ENCODE measurements at places on chromosomes 7 and 10.

GRCh38 chr7:51121931-51122425, 194.6 kb downstream of the COBL start:
- peak; percentile 8 for DNase-seq

DNA sequence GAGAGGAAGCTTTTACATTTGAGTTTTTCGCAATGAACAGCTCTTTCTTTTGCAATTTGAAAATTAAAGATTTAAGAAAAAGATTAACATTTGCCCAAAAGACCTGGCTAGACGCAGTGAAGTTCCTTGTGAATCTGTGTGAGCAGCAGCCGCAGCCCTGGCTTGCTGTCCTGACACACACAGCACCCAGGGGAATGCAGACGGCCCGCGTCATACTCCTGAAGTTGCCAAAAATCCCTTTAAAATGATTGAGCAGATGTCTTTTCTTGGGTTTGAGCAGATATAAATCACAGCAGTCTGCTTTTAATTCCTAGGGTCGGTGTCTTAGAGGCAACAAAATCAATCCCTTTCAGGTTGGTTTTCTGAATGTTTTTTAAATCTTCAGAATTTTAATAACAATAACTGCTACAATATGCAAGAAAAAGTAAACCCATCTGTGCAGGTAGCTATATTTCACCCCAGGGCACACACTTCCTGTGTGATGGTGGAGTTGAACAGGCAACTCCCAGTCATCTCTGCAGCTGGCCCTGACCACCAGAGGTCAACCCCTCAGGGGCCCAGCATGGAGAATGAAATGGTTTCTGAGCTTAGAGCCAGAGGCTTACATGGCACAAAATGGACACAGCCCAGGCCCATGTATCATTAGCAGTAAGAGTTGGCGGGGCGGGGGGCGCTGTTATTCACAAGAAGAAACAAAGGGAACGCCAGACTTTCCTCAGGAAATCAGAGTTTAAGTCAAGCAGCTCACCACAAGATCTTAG, 32.2 kb upstream of the TRIL start:
- no peak for DNase-seq

GRCh38 chr7:22088827-22089226, 143.1 kb upstream of the CDCA7L start:
- DNase-seq: no peak

DNA sequence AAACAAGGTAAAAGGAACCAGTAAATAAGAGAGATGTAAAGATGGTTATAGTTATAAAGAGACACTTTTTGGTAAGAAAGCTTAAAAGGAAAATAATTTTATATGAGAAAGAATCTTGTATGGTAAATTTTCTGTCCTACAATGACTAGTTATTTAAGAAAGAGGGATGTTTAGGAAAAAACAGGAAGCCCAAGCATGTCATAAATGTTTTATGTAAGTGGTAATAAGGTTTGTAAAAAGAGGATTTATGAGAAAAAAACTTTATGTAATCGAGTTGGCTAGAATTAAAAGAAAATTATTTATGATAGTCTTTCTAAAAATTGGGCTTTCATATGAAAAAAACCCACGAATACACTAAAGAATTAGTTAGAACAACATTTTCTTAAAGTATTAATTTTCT, 34.2 kb upstream of the CREB3L2 start:
- DNase-seq: no peak

DNA sequence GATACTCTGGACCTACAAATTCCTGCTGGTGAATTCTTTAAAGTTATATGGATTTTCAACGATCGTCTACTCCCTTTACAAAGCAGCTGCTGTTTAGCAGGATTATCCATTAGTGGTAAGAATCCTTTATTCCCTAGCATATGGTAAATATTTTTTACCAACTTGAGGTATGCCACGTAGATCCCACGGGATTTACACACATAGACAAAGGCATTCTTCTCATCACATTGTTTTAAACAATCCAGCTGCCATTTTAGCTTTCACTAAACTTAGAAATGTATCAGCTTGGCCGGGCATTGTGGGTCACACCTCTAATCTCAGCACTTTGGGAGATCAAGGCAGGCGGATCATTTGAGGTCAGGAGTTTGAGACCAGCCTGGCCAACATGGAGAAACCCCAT, 148.0 kb upstream of the SH2B2 start:
- no peak for DNase-seq

DNA sequence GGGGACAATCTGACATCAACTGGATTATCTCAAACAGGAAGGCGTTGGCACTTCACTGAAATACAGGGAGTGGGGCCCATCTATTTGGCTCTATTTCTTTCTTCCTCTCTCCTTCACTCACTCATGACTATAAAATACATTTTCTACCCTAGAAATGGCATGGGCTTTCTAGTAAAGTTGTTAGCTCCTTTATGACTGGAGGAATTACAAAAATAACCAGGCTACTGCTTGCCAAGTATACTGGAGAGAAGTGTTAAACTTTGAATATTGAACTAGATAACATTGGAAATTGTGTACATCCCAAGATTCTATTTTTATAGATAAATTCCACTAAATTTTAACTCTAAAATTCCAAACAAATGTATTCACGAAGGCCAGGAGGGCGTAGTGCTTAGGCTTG, 255.7 kb upstream of the SORCS1 start:
- no peak for DNase-seq

DNA sequence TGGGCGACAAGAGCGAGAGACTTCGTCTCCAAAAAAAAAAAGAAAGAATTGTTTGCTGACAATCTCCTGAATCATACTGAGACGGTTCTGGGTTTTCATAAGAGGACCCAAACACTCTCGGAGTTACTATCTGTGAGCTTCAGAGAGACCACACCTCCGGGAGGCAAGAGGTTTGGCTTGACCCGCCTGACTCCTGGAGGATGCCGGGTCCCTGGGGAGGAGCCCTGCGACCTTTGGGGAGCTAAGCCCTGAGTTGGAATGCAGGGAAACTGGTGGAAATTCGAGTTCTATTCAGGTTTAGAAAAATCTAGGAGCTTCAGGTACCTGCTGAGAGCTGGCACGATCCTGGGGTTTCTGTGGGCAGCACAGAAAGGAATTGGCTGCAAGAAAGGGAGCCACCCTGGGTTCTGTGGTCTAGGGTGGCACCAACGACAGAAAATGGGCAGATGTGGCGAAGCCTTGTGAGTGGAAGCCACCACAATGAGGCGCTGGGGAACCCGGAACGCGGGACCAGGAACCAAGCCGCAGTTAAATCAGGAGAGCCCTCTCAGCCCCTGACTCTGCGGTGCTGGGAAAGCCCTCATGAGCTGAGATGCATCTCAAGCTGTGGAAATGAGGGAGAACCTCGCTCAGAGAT, 21.9 kb upstream of the GATAD1 start:
- no peak for DNase-seq

DNA sequence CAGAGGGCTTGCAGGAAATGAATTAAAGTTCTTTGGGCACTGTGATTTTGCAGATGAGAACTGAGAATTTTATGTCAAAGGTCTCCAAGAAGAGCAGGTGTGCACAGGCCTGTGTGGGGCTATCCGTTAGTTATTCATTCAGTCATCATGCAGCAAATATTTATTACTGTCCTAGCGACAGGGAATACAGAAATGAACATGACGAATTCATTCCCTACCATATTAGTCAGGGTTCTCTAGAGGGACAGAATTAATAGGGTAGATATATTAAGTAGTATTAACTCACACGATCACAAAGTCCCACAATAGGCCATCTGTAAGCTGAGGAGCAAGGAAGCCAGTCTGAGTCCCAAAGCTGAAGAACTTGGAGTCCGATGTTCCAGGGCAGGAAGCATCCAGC, 2.9 kb upstream of the MMP21 start:
- no peak for DNase-seq

DNA sequence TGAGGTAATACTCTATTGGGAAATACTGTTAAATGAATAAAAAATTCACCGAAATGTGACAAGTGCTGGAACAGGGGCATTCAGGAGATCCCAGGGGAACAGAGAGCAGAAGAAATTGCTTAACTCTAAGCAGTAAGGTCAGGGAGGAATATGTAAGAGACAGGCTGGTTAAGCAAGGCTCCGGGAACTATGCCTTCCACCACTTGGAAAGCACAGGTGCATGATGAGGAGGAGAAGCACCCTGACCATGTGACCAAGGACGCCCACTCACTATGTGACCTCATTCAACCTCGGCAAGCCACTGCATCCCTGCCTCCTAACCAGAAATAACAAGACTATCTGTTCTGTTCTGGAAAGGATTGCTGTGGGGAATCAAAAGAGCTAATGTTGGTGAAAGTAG, 218.4 kb downstream of the ELMO1 start:
- DNase-seq: no peak

- DNase-seq: no peak
Observed at GRCh38 chr7:74612015-74612829, 45.3 kb upstream of the GTF2I start.

DNA sequence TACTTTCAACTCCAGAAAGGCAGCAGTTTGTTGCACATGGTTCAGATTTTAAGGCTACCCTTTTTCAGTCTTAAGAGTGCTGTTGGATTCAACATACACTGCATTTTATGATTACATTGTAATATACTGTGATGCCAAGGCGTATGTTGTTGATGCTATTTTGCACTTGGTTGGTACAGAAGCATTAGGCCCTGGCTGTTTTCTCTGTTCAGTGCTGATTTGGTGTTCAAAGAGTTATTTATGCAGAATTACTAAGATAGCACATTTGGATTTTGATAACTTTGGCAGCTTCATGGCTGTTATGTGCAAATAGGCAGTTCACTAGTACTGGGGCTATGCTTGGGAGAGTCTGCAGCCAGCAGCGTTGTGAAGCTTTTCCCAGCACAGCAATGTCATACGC, 7.8 kb downstream of the GPR158 start:
- no peak for DNase-seq

DNA sequence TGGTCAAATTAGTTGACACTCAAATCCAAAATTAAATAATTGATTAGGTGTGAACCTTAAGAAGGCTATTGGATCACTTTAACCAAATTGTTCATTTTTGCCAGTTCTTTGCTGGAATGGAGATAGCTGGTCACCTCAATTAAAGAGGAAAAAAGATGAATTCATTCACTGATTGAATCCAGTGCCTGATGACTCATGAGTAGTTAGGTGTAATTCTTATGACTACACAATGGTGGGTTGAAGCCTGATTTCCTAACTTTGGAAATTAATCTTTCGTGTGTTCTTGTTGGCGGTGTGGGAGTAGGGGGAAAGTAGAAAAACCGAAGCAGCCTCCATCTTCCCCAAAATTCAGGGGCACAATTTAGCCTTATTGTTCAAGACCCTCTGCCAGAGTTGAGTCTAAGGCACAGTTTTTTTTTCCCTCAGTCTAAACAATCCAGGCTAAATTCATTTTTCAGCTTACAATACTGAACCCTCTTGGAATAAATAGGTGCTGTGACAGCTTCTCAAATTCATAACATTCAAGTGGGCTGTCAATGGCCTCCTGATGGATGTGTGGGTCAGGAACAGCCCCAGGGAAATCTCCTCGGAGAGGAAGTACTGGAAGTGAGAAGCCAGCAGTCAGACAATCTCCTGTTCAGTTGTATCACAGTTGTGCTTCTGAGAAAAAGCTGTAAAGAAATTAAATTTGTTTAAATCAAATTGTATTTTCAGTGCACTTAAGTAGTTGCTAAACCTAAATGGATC, 356.6 kb downstream of the BBS9 start:
- no peak for DNase-seq

DNA sequence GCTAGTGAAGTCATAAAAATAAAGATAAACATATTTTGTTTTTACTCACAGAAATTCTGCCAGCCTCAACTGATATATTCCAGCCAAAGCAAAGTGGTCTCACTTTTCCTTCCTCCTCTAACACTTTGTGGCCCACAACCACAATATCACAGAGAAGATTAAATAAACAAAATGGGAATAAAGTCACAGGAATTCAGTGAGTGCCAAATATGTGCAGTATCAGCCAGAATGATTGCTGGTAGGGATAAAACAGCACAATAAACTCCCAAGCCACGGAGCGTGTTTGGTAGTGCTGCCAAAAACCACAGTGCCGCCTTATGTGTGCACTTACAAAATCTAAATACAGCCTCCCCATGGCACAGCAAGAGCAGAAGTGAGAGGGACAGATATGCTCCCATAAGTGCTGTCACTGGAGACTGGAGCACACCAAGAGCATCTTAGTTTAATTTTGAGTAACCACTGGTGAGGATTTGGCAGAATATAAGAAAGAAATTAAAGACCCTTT, 155.8 kb downstream of the POM121L12 start:
- no peak for DNase-seq

GRCh38 chr7:96989241-96989858, 16.0 kb upstream of the DLX6 start:
- peak; percentile 15 for DNase-seq

DNA sequence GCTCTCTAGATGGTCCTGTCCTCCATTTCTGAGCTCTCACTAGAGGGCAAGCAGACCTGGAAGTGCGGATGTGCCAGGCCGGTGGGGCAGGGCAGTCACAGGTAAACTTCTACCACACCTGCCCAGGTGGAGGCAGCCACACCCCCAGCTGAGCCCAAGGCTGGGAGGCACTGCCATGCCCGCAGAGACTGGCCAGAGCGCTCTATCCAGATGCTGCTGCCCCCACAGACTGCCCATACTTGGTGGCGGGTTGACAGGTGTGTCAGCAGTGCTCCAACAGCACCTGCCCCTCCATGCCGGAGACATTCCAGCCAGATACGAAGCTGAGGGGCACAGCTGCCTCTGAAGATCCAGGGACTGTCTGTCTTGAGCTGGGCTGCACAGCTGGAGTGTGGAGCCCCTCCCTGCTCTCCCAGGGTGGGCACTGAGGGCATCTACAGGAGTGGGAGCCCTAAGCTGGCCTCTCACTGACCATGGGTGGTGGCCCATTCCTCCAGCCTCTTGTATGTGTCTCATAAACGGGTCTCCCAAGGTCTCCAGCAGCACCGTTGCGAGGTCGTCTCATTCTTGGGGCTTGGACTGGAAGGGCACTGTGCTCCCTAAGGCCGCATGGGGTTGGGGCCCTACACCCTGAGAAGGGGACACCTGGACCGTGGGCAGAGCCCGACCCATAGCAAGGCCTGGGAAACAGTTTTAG, 38.2 kb upstream of the PPIF start:
- DNase-seq: no peak

GRCh38 chr7:88243345-88243909, 23.6 kb upstream of the SRI start:
- DNase-seq: peak; percentile 5

GRCh38 chr7:70143075-70144044, 545.1 kb downstream of the AUTS2 start:
- DNase-seq: no peak

DNA sequence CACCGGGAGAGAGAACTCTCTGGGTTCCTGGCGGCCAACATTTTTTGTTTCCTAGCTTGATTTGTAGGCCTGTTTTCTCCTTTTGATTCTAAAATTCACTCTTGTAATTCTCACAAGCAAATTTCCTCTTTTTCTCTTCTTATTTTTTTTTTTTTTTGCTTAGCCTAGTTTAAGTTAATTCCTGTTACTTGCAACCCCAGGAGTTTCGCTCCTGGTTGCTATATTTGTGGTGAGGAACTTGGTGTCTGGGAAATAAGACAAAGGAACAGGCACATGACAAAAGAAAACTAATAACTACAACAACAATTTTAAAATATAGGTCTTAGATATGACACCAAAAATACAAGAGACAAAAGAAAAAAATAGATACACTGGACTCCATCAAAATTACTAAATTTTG, 6.7 kb downstream of the AOAH start:
- DNase-seq: no peak

All from neuronal stem cell (in vitro differentiated cells).